GOT3 (cell line): ENCODE measurements at places on chromosomes 12 and 14.

DNA sequence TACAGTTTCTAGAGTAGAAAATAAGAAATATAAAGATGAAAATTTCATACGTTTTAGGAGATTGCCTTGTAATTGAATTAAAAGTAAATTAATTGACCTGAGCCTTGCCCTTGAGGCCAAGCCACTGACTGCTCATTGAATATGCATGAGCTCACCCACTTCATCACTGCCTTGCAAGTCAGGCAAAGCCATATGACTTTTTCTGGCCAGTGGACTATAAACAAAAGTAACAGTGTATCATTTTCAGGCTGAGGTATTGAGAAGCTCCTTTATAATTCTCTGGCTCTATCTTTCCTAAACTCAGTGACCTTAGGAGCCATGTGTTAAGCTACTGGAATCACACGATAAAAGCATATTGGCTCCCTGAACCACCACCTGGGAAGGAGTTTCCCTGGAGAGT lies 369.3 kb downstream of the NUAK1 start:
- DNase-seq: no peak

DNA sequence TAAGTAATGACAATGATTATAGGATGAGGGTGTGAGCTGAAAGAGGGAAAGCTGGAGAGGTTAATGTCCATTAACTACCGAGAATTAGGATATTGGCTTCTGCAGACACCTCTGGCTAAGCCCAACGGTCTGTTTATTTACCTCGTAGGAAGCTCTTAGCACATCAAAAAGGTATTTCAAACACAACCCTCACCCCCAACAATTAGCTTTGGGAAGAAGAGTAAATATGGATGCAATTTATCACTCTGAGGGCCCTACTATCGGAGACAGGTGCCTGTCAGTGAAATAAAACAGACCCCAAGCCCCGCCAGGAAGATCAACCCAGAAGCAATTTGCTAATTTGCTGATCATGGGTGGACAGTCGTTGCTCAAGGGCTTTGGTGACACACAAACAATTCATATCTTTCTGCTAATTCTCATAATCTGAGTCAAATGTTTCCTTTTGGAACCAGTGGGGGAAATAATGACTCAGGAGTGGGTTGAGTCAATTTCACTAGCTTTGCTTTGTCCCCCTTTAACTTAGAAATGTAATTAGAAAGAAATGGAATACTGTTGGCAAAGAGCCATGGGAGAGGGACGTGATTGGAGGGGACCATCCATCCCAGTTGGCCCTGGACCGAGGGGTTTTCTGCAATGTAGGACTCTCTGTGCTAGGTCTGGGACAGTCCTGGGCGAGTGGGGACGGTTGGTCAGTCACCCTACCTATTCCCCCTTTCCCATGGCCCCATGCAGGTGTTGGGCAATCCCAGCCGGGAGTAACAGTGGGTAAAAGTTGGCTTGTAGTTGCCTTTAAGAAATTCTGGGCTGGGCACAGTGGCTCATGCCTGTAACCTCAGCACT lies 99.1 kb upstream of the MED13L start:
- peak; percentile 31 for DNase-seq

DNA sequence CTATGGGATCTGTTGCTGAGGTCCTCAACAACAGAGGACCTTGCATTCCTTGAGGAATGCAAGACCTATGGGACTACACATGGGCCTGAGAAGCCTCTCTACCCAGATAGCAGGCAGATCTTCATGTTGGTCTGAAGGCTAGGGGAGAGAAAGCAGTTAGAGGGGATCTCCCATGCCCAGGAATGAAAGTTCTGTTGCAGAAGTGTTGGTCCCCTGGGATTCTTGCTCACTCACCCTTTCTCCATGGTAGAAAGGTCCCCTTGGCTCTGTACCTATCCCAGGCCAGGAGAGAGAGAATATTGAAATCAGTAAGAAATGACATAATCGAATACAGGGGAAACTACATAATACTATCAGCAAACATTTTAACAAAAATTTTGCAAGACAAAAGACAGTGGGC lies 16.5 kb upstream of the KLRC1 start:
- no peak for DNase-seq

- DNase-seq: no peak
Measured at GRCh38 chr12:26338586-26339572, 143.5 kb downstream of the SSPN start.

DNA sequence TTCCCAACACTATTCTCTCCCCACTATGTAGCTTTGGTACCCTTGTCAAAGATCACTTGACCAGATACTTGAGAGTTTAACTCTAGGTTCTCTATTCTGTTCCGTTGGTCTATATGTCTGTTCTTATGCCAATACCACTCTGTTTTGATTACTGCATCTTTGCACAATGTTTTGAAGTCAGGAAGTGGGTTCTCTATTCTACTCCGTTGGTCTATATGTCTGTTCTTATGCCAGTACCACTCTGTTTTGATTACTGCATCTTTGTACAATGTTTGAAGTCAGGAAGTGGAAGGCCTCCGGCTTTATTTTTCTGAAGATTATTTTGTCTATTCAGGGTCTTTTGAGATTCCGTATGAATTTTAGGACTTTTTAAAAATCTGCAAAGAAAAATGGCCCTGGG lies 2.7 kb upstream of the NDUFA12 start:
- DNase-seq: no peak
